Temporal lobe (tissue), 4 donors: ENCODE measurements at places on chromosomes 13 and 19. TPM values are rescaled to one million over a fixed set of nuclear protein-coding genes. Genes with fewer than 3 reads are reported as not detected.

The LRG1 gene
- 0.25 TPM for total RNA-seq

The DEDD2 gene
- total RNA-seq: 15.0 TPM

The CYP2A7 gene
- not detected for total RNA-seq

The ZNF221 gene
- 23.8 TPM for total RNA-seq

The PGLYRP1 gene
- not detected for total RNA-seq

The PRR22 gene
- 0.25 TPM for total RNA-seq

The SBSN gene
- not detected for total RNA-seq

The MEIOSIN gene
- total RNA-seq: not detected

The ADM5 gene
- 0.49 TPM for total RNA-seq

The CYP4F22 gene
- total RNA-seq: 0.25 TPM

The LILRB2 gene
- 0.25 TPM for total RNA-seq

The SMIM24 gene
- 0.25 TPM for total RNA-seq

The POGLUT2 gene
- total RNA-seq: 7.9 TPM

The GARIN5A gene
- 0.98 TPM for total RNA-seq

The TTC9B gene
- total RNA-seq: 32.0 TPM

The CNN1 gene
- 0.74 TPM for total RNA-seq

The ZNF699 gene
- total RNA-seq: 13.0 TPM

The MCF2L gene
- 120 TPM for total RNA-seq

The DHDH gene
- 0.49 TPM for total RNA-seq

The SHKBP1 gene
- total RNA-seq: 3.4 TPM

The SPC24 gene
- total RNA-seq: 2.7 TPM

The CYP4F8 gene
- not detected for total RNA-seq

The OLFM2 gene
- total RNA-seq: 132 TPM

The UBE2L5 gene
- total RNA-seq: not detected

The SWSAP1 gene
- 0.25 TPM for total RNA-seq

The CAPN12 gene
- 0.25 TPM for total RNA-seq

The KIR2DL3 gene
- total RNA-seq: not detected

The NLRP7 gene
- not detected for total RNA-seq

The KIR3DL1 gene
- total RNA-seq: not detected

The ADGRL1 gene
- 53.8 TPM for total RNA-seq

The SPTBN4 gene
- 25.6 TPM for total RNA-seq

The JSRP1 gene
- not detected for total RNA-seq

The PSG7 gene
- total RNA-seq: not detected

The MYBPC2 gene
- total RNA-seq: under 0.01 TPM

The DPF1 gene
- total RNA-seq: 35.4 TPM
